ENCODE measurements at places on chromosomes 11 and 22.

- no peak for DNase-seq
Measured at GRCh38 chr22:37571258-37571991, 8.5 kb downstream of the LGALS2 start.

- DNase-seq, result no peak
Measured at GRCh38 chr11:34275486-34275885, 82.3 kb downstream of the ABTB2 start.

GRCh38 chr11:108743851-108744250 is 79.0 kb downstream of the DDX10 start:
- no peak for DNase-seq

GRCh38 chr11:119741369-119742262 is 12.6 kb upstream of the NECTIN1 start:
- DNase-seq, result peak; percentile 35

DNA sequence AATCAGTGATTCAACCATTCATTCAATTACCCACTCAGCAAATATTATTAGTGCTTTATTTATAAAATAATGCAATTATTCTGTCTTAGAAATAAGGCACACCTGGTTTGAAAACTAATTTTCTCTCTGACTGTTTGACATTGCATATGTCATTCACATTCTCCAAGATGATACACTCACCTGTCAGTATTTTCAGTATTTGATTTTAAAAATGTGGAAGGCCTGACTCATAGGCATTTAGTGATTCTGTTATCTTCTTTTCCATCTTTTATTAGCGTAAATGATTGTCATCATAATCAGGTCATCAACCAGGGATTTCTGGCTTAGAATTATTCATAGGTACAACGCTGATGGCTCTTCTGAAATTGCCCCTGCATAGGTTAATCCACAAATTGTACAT is 480.9 kb downstream of the CNTN5 start:
- no peak for DNase-seq
